Stimulated activated CD8-positive, alpha-beta memory T cell treated with anti-CD3 and anti-CD28 coated beads, Interleukin-15, amount 100 ng/mL, for 1 hour (primary cell): ENCODE measurements at places on chromosomes 6 and 20.

DNA sequence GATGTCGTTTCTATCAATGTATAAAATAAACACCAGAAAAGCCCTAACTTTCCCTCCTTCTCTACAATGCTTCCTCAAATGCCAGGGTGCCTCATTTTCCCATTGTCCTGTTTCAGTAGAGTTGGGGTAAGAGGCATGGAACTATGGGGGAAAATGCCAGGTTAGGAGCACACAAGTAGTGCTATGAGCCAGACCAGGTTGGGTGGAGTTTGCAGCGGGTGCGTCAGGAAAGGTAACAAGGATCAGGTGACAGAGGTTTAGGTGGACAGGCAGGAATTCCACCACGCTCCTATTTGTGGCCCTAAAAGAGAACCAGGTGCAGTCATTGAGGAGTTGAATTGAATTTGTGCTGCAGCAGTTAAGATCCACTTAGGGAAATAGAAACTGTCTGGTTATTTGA lies 36.5 kb downstream of the SYTL3 start:
- no peak for DNase-seq

- DNase-seq = no peak
These were observed 163.3 kb upstream of the MARCKS start for GRCh38 chr6:113693851-113694250.

DNA sequence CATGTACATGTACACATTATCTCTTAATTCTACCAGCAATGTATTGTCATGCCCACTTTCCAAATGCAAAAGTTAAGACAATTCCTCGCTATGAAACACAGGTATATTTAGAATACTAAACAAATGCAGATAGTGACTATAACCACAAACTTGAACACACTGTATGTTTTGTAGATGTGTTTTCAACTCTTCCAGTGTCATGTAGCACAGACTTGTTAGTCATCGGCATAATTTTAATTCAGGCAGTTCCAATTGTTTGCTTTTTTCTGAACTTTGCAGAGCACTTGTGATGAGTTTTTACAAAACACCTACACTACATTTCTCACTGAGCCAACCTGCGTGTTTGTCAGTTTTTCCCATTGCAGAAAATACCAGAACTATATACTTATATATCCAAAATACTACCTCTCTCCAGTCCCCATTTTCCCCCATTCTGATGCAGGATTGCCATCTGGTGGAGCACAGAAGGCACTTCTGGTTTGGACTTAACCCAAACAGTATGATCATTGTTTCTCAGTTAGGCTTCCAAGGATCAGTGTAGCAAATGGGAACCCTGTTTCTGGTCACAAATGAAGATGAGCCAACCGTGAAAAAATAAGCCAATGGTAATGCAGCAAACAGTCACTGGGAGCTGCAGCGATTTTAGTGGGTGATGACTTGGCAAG lies 143.4 kb downstream of the ADGRB3 start:
- DNase-seq = no peak

DNA sequence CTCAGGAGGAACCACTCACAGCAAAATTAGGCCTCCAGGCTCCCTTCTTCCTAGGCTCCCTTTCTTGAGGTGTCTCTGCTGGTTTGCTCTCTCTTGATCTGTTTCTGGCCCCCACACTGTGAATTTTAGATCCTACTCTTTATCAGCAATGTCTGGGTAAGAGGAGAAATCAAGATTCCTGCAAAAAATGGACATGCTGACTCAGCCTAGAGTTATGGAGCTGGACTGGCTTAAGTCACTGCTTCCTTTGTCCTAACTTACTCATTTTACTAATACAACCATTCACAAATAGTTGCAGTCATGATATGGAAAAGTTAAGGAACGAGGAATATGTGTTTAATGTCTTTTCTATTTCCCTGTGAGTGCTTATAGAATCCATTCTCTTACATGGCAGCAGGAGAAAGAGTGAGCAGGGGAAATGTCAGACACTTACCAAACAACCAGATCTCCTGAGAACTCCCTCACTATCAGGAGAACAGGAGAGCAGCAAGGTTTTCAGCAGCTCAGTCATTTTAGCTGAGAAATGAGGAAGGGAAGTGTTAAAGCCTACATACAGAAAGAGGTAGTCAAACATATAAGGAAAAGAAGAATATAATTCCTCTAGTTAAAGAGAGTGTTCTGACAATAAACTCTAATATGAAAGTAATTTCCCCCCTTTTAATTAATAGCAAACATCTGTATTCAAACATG lies 160.8 kb downstream of the PDE7B start:
- DNase-seq = no peak

DNA sequence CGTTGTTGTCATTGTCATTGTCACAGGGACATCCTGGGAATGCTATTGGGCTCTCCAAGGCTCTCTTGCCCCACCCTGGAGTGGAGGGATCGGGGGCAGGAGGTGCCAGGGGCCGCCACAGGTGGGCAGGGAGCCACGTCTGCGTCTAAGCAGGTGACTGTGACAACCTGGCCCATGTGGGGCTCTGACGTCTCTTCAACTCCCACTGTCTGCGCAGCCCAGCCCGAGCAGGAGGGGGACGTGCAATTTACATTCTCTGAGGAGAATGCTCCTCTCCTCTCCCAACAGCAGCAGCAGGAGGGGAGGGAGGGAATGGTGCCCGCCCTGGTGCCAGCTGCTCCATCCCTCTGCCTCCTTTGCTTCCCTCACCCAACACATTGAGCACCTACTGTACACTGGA lies 50.1 kb downstream of the GRM4 start:
- DNase-seq = no peak

- DNase-seq = no peak
These were observed 148.8 kb downstream of the CFAP61 start for GRCh38 chr20:20201124-20201523.

DNA sequence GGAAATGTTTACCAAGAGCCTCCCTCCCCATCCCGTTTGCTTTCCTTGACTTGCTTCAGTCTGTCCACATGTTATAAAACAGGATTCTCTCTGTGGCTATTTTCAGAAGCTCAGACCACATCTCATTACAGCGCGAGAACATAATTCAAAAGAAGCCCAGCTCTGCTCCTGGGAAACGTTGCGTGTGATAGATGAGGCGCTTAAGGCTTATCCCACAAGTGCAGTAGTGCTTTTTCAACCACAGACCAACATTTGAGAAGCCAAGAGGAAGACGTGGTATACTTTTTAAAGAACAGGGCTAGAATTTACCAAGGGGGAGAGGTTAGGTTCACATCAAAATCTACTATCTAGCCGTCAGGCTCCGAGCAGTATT lies 239.5 kb downstream of the SLC24A3 start:
- DNase-seq = no peak

DNA sequence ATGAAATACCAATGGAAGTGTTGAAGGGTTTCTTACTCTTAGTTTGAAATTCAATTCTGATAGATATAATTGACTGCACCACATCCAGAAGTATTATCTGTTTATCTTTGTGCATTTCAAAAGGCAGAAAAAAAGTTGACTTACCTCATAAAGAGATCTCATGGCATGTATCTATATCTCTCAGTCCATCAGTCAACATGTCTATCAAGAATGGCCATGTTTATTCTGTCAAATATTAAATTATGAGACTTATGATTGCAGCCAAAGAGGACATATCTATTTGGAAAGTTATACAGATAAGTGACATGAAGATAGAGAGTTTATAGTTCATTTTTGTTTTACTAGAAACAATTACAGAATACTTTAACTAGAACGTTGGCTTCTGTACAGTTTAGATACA lies 277.8 kb downstream of the KHDC1L start:
- no peak for DNase-seq

- no peak for DNase-seq
These were observed 93.2 kb downstream of the HIVEP1 start for GRCh38 chr6:12105271-12105670.

DNA sequence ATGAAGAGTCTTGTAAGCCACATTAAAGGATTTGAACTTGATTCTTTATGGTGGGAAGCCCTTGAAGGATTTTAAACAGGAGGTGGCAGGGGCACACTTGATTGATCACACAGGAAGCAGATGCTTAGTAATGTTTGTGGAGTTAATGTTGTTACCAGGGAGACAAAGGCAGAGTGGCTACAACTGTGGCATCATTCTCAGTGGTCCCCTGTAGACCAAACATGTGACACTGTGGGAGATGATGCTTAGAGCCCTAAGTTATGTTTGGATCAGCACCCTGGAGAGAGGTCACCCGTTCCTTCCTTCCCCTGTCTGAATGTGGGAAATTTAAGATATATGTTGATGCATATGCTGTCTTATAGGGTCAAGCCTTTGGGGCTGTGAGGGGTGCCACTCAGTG lies 53.2 kb downstream of the EIF2S2 start:
- DNase-seq = no peak

DNA sequence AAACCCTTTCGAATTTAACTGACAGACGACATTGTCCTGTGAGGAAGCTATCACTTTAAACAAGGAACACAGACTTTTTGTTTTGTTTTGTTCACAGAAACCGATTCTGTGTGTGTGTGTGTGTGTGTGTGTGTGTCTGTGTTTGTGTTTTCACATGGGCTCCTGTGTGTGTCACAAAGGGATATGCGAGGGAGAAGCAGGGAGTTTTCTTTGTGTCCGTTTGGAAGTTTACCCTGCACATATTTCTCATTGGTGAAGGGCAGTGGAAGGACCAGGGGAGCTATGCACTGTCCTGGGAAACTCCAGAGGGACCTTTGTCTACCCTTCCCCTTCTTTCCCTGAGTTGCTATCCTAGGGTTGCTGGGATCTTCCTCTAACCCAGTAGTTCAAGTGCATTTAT lies 17.7 kb downstream of the POM121L2 start:
- DNase-seq = no peak
